ENCODE measurements at places on chromosomes 5 and 9. TPM values are rescaled to one million over a fixed set of nuclear protein-coding genes. Genes with fewer than 3 reads are reported as not detected.

The COX7C gene
- 395 TPM for total RNA-seq

The RNF180 gene
- 14.0 TPM for total RNA-seq

The CTXN3 gene
- not detected for total RNA-seq

The PCDHGA11 gene
- total RNA-seq: 2.6 TPM

The ZNF366 gene
- 12.2 TPM for total RNA-seq

The ANKRD31 gene
- 0.14 TPM for total RNA-seq

The TRIM32 gene
- total RNA-seq: 21.2 TPM

The SLC34A1 gene
- not detected for total RNA-seq

The ENTREP1 gene
- 34.9 TPM for total RNA-seq

The ST8SIA4 gene
- 17.8 TPM for total RNA-seq

The TSLP gene
- 1.7 TPM for total RNA-seq

The SREK1IP1 gene
- total RNA-seq: 22.1 TPM

The GDF9 gene
- 0.46 TPM for total RNA-seq

The SLC6A7 gene
- not detected for total RNA-seq

The TAF1L gene
- total RNA-seq: not detected

The RNF20 gene
- 48.1 TPM for total RNA-seq

The IL13 gene
- total RNA-seq: not detected

The THBS4 gene
- 1.2 TPM for total RNA-seq

The SLC28A3 gene
- 1.6 TPM for total RNA-seq

The CRB2 gene
- total RNA-seq: 0.93 TPM

The EGFLAM gene
- 2.1 TPM for total RNA-seq

The FGF10 gene
- 2.7 TPM for total RNA-seq

The MGAT1 gene
- total RNA-seq: 216 TPM

The PCDHGA3 gene
- 1.7 TPM for total RNA-seq

The DNAH5 gene
- 4.6 TPM for total RNA-seq

The CCIN gene
- total RNA-seq: not detected

The SEPTIN8 gene
- total RNA-seq: 42.6 TPM

The MAML1 gene
- total RNA-seq: 24.4 TPM

The TTC23L gene
- total RNA-seq: 0.20 TPM

The INSL6 gene
- total RNA-seq: not detected

The HMMR gene
- 1.6 TPM for total RNA-seq

The IFNA2 gene
- not detected for total RNA-seq

The PCDHGA4 gene
- total RNA-seq: 3.9 TPM

The TAS2R1 gene
- total RNA-seq: not detected

The ACOT12 gene
- total RNA-seq: not detected

The PRDM9 gene
- not detected for total RNA-seq

The SLC6A3 gene
- 0.52 TPM for total RNA-seq

The BASP1 gene
- total RNA-seq: 31.1 TPM

The RNF183 gene
- not detected for total RNA-seq

The GALT gene
- total RNA-seq: 47.6 TPM

The MLANA gene
- total RNA-seq: not detected

The CARD9 gene
- total RNA-seq: 10.0 TPM

The FAM221B gene
- total RNA-seq: not detected
